Midbrain (tissue), 1 donor: ENCODE measurements at places on chromosomes 2 and 18.

- DNase-seq, result no peak
Observed at GRCh38 chr18:78884502-78884901, 95.1 kb upstream of the SALL3 start.

- no peak for DNase-seq
Observed at GRCh38 chr18:12376034-12376753, 833 bp downstream of the AFG3L2 start.

- peak; percentile 37 for DNase-seq
Observed at GRCh38 chr2:54941248-54941984, 108.8 kb downstream of the RTN4 start.

- no peak for DNase-seq
Observed at GRCh38 chr2:9388950-9389911, 34.1 kb downstream of the ITGB1BP1 start.

DNA sequence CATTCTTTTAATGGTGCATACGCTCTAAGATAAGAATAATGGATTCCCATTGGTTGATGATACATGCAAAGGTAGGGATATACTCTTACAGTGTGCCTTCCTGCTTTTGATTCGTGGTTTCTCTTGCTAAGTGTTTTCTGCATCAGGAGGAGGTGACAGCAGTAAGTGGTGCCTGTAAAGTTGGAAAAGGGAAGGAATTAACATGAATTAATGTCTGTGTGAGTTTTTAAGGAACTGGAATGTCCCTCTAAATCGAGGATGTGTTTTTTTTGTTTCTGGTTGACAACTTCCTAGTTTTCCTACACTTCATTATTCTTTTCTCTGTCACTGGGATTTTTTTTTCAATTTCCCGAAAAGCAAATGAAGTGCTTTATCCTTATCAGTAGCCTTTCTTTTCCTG, 54.4 kb downstream of the CRIM1 start:
- no peak for DNase-seq

GRCh38 chr2:234412726-234413125, 84.2 kb downstream of the ARL4C start:
- no peak for DNase-seq

DNA sequence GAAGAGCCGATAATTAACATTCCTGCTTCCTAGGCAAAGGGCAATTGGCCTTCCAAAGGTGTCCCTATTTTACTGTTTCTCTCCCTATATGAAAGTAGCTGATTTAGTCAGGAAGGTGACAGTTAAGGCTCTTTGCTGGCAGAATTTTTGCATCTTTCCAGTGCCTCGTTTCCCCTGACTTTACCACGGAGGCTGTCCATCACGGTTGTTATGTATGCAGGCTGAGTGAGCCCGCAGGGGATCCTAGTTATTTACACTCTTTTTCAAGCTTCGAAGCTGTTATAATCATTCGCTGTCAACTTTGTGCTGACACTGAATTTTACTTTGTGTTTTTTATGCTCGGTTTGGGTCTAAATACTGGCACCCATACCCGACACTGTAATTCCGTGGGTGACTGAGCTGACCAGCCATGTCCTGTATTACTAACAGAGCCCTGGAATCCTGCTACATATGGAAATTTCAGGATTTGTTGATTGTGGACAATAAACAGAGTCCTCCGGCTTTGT, 713.8 kb upstream of the FANCL start:
- DNase-seq, result no peak

DNA sequence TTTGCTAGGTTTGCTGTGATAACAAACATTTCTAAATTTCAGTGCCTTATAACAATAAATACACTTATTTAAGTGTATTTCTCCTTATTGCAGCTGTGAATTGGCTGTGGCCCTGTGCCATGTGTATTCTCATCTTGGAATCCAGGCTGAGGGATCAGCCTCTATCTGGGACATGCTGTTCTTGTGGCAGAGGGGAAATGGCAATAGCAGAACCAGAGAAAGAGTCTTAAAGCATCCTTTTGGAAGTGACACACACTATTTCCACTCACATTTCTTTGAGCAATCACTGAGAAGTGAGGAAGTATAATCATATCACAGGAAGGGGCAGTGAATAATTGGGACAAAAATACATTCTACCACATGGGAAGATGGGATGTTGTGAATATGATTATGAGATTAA, 66.2 kb upstream of the PROKR1 start:
- DNase-seq, result no peak

DNA sequence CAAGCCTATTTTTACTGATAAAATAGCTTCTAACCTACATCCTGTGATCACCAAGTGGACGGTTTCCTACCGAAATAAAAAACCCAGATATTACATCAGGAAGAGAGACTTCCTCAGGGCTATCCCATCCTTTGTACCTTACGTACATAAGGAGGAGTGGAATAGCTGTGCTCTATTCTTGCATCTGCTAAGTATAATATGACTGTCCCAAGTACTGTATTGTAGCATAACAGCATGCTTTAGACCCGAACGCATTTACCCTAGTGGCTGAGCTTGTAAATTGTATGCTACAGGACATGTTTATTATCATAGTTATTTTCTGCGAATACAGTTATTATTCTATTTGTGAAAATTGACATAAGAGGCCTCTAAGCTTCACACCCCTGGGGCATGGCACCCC, 302.4 kb downstream of the CLIP4 start:
- no peak for DNase-seq

DNA sequence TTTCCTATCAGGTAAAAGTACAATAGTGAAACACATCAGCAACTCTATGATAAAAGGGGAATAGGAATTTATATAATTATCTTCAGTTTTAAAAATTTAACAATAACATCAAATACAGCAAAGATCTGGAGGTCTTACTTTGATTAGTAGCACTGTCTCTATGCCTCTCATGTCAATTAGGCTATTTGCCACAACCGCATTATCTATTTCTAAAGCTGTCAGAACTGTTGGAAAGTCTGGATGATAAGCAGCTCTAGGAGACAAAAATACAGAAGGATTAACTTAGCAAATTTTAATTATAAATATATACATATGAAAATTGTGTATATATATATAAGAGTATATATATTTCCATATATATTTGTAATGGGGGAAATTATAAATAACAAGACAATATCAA, 45.1 kb downstream of the SMC6 start:
- no peak for DNase-seq

GRCh38 chr2:170690640-170691039, 24.5 kb upstream of the SP5 start:
- DNase-seq, result no peak

GRCh38 chr2:128605931-128606330, 287.3 kb upstream of the HS6ST1 start:
- no peak for DNase-seq

- DNase-seq, result no peak
Observed at GRCh38 chr2:161208527-161209139, 48.4 kb downstream of the TANK start.

DNA sequence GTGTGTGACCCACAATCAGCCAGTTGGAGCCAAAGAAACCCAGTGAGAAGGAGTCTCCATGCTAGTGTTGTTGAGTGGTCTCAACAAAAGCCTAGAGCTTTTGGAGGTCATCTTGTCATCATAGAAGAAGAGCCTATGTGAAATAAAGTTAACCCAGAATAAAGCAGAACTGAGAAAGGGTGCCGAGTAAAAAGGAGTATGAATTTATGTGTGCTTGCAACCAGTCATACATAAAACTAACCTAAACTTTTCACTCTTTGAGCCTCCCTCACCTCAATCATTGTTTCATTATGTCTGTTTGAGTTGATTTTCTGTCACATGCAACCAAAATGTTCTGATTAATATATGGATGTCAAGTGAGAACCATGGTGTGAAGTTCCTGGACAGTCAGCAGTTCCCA, 599.3 kb upstream of the ZEB2 start:
- DNase-seq, result no peak

- DNase-seq, result no peak
Observed at GRCh38 chr18:79197531-79197930, 128.3 kb downstream of the ATP9B start.

DNA sequence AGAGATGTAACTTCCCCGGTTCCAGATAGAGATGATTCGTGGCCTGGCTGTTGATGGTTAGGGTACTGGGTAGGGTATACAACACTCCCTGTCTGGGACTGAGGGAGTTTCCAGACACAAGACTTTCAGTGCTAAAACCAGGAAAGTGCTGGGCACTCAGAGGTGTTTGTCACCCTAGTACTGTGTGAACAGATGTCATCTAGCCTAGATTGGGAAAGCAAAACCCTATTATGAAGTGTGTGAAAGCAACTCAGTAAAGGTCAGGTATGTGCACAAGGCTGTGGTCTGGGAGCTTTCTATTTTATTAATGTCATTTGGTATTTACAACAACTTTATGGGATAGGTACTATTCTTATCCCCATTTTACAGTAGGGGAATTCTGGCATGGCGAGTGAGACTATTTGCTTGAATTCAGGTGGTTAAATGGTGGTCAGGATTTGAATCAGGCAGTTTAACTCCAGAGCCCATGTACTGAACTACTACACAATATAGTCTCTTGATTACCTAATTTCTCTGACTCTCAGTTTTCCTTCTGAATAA, 2.6 kb downstream of the BZW1 start:
- DNase-seq, result no peak

DNA sequence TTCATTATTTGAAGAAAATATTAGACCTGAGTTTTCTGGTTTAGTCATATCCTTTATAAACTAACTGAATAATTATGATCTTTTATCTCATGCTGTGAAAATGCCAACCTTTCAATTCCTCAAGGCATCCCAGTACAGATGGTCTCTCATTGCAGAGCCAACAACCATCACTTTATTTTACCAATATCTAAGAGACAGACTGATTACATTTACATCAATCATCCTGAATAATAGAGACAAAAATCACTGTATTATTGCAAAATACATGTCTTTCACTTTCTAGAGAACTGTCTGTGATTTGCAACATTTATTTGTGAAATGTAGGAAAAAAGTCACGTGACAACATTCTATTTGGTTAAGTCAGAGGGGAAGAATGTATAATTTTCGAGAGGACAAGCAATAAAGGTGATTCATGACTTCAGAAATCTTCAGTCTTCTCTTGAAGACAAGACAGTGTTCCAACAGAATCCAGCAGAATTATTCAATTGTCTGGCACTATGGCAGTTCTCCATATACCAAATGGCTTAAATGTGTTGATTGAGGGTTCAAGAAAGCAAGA, 503.6 kb upstream of the SYT4 start:
- no peak for DNase-seq

GRCh38 chr2:222483513-222484039, 59.2 kb downstream of the SGPP2 start:
- no peak for DNase-seq

DNA sequence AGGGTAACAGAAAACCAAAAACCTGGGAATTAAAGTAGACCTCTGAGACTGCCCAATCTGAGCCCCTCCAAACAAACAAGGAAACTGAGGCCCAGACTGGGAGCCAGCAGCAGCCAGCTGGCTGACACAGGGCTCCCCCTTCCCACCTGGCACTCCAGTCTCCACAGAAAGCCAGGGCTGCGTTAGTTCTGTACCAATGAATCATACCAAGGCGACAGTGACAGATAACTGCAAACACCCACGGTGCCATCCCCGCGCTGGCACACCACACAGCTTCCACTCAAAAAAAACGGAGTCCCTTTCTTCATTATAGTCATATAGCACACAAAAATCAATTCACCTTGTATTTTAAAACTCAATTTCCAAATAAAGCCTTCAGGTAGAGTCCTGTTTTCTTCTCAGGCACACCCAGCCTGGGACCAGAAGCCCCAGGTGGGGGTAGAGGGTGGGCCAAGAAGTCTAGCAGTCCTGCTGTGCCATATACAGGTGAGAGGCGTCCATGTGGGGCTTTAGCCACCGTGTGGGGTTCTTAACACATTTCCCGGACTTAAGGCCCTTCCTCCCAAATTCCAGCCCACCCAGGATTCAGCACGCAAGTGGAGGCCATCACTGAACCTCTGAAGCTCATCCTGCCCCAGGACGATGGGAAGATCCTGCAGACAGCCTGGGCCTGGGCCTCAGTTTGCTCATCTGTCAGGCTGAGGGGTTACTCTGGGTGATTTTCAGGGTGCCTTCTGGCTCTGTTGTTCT, 1.2 kb downstream of the PER2 start:
- no peak for DNase-seq

GRCh38 chr2:239878686-239879085, 146.5 kb downstream of the NDUFA10 start:
- DNase-seq, result no peak

DNA sequence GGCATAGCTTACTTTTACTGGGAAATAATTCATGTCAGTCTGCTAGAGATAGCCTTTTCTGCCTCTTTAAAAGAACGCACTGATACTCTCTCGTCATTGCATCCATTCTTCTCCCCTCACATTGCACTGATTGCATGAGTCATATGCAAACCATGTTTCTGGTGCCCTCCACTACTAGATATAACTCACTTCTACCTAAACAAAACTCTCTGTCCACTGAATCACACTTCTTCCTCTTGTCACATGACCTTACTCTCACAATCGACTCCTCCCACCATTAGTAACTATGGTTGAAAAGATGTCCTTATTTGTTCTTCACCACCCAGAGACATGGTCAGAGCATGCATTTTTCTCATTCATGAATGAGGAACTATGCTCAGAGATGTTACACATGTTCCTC, 158.0 kb downstream of the CSRNP3 start:
- no peak for DNase-seq

DNA sequence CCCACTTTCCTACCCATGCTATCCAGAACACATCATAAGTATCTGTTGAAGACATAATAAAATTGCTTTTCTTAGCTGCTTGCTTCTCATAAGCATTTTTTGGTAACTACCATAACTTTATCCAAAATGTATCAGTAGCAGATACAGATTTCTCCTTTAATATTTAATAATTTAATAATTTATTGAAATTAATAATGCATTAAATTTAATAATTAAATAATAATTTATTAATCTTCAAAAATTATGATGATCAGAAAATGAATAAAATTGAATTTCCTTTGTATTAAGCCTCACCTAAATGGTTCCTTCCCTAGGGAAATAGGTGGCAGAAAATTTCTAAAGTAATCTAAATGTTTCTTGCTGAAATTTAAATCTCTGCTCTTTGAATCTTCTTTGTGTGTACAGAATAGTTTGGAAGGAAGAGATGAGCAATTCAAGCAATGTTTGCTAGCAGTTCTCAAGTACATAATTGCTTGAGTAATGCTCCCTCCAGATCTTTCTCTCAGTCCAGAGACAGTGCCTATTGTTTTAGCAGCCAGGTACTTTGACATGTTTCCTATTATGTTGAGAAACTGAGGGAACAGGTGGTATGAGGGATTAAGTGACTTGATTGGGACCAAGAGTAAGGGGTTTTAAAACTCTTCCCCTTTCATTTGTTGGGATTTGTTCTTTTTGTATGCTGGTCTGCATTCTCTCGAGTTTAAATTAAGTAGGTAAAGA, 123.1 kb upstream of the CYP26B1 start:
- DNase-seq, result no peak

GRCh38 chr2:183035298-183035953, 2.8 kb downstream of the NCKAP1 start:
- no peak for DNase-seq

DNA sequence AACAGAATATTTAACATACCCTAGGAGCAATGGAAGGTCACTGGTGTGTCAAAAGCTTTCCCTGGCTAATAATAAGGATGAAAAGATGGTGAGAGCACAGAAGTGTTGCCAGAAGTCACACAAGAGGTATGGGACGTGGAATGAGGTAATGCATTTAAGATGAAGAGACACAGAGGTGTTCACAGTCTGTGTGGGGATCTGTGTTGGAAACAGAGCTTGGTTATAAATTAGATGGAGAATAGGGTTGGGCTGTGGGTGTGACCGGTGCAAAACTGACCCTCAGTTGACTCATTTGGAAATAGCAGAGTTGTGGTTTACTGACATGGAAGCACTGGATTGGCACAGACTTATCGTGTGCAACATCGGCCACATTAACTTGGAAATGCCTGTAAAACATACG, 372.5 kb downstream of the SATB2 start:
- no peak for DNase-seq

GRCh38 chr2:9610781-9611548, 19.8 kb downstream of the YWHAQ start:
- no peak for DNase-seq
